ENCODE measurements at places on chromosomes 2 and 18.

DNA sequence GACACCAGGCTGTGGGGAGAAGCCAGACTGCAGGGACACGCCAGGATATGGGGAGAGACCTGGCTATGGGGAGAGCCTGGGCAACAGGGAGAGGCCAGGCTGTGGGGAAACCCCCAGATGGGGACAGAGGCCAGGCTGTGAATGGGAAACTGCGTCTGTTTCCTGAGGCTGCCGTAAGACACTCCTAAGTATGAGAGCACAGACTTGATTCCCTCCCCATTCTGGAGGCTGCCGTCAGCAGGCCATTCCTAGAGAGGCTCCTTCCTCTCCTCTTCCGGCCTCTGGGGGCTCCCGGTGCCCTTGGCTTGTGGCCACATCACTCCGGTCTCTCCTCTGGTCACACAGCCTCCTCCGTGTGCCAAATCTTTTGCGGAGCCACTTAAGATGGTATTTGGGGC, 32.3 kb downstream of the ADI1 start:
- no peak for DNase-seq

- DNase-seq: no peak
Observed at GRCh38 chr2:62076980-62077638, 118.8 kb upstream of the B3GNT2 start.

DNA sequence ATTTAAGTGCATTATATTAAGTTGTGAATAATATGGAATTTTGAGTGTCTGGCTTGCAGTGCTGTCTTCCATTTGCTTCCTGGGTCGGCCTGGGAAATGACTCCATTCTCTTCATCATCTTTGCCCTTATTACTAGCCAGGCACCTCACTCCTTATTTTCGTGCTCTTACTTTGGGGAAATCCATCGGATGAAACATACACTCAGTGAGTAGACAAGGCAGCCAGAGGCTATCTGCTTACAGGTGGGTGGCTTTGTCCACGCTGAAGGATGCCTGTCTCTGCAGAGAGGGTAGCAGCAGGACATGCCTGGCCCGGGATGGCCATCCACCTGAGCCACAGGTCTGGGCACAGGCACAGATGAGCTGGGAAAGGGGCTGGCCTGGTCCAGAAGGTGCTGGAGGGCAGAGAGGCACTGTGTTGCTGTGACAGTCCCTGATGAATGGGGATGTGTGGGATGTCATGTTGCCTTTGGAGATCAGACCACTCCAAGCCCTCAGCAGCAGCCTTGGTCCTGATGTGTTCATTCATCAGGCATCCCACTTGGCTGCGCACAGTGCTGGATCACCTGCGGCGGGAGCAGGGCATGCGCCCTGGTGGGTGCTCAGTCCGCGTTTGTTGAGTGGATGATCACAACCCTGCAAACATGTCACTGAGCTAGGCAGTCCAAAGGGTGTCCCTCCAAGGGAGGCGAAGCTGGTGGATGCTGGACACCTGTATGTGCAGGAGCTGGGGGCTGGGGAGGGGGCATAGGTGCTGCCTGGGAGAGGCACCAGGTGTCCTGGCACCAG, 236.0 kb downstream of the LDLRAD4 start:
- no peak for DNase-seq

- no peak for DNase-seq
Observed at GRCh38 chr2:204899983-204900382, 354.7 kb downstream of the PARD3B start.

- no peak for DNase-seq
Observed at GRCh38 chr2:9768388-9768787, 74.9 kb upstream of the TAF1B start.

DNA sequence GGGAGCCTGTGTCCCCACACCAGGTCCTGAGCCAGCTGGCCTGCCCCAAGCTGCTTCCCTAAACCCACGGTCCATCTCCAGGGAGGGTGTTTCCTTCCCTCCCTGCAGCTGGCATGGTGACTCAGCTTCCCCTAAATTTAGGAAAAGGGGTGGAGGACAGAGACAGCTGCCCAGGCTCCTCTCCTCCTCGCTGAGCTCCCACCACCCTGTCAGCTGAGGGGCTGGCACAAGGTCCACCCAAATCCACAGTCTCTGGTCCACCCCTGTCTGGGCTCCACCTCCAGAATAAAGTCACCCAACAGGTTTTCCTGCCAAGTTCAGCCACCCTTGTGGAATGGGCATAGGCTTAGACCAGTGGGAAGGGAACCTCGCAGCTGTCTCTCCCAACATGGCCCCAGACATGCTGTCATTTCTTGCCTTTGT, 156.5 kb downstream of the TNS1 start:
- DNase-seq: no peak

- DNase-seq: no peak
Observed at GRCh38 chr2:32825291-32825712, 121.5 kb upstream of the LTBP1 start.

DNA sequence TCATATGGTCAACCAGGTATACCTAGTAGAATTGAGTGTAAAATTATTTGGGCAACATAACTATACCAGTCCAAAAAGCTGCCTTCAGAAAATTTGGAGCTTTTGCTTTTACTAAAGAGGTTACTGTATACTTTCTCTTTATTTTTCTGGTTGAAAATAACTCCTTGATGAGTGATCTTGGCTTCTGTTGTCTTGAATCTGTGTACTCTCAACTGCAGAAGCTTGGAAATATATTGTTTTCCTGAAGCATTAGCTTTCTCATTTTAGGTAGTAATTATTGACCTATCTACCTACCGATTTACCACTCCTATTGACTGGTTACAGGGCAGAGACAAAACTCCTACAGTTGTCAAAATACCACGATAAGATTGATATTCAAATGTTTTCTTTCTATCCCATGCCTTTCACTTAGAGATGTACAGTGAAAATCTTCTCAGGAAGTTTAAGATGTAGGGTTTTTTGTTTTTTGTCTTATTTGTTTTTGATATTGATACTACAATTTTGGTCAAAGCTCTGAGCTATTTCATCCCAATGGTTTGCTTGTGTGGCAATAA, 35.7 kb upstream of the DLX1 start:
- no peak for DNase-seq

GRCh38 chr18:69399253-69399652, 1.4 kb upstream of the DOK6 start:
- DNase-seq: no peak

DNA sequence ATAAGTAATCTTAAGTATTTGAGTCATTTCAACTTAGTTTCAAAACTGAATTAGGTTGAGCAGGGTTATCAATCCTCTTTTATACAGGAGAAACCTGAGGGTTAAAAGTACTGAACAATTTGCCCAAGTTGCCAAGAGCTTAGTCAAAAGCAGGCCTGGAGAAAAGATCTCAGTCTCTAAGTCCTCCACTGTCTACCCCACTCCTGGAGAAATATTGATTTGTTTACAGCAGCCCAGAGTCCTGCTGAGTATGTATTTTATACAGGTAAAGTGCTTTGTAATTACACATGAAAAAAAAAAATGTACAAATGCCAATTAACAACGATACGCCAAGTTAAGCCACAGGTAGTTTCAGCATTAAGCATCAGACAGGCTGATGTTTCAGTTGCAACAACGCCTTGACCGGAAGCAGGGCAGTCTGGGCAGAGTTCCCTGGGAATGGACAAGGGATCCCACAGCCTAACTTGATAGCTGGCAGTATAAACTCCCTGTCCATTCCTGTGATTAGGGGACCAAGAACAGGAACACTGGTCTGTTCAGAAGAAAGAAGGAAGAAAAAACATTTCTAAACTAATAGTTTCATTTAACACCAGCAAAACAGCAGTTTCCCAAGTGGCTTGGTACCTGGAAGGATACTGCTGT, 132.9 kb downstream of the MYO5B start:
- no peak for DNase-seq

DNA sequence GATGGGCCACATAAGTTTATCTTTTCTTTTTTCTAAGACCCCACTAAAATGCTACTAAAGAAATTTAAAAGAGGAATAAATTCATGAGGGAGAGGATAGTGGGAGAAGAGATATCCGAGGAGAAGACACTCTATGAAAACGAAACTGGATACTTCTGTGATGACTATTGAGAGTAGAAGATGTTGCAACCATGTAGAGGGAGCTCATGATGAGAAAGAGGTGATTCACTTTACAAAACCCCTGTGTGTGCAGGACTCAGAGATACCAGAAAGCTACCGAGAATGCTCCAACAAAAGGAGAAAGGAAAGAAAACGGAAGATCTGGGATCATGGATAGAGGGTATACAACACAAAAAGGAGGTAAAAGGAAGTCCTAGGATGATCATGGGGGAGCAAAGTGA, 34.9 kb downstream of the SLC38A11 start:
- DNase-seq: no peak

DNA sequence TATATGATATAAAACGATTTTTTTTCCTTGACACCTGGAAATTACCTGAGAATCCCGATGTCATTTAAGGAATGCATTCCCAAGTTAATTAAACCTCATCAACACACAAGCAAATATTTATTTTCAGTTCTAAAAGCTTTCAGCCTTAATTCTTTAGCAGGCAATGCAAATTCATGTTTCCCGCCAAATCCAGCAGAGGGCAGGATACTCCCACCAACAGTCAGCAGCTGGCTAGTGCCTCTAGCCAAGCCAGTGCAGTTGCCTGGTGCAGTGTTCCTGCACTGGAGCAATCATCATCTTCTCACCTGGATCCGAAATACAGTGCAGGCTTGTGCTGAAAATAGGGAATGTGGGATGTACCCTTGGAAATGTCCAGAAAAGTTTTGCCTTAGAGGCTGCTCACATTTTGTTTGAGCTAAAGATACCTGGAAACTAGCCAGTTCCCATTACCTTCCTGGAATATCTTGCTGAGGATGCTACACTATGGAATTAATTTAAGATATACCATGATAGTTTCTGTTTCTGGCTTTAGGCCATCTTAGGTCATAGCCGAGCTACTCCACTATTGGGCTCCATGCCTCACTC, 48.4 kb upstream of the CYTIP start:
- no peak for DNase-seq

- no peak for DNase-seq
Observed at GRCh38 chr18:46312221-46312620, 208.0 kb downstream of the HAUS1 start.

GRCh38 chr2:51995293-51995692, 963.4 kb upstream of the NRXN1 start:
- no peak for DNase-seq

DNA sequence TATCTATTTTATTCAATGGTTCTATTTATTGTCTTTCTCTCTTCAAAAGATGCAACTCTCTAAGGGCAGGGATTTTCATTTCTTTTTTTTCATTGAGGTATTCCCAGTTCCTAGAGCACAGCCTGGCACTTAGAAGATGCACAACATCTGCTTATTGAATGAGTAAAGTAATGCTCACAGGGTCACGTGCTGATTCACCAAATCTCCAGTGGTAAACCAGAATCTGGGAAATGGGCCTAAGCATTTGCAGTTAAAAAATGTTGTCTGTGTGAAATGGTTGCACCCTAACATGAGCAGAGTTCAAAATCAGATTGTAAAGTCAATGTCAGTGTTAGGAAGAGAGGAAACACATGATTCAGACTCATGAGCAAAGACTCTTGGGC, 15.8 kb downstream of the SLC8A1 start:
- DNase-seq: no peak

DNA sequence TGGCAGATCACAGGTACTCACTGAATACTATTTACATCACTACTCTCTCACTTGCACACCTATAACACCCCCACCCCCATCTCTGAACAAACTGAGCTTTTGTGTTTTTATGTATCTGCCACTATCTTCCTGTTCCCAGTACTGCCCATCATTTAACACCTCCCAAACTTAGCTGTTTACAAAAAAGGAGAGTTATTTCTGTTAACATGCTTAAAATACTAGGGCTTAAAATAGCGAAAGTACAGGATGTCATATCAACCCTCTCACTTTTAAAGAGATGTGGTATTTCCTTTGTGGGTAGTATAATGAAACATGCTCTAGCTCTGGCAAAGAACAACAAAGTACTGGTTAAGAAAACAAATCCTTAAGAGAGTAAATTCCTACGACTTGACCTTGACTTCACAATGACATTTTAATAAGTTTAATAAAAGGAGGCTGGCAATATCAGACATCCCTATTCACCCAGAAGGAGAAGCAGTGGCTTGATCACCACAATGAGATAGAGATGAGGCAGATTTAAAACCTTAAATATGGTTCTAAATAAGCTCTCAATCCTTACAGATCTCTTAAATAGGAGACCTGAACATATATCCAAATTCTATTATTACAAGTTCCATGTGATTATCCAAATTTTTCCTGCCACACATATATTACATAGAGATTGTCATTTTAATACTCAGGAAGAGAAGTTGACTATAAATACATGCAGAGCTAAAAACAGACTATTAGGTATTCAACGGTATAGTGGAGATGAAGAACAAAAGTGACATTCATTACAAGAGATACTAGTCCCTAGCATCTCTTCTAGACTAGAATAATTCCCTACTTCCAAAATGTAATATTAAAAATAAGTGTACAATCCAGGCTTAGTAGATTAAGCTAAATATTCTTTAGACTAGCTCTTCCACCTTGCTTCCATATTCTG, 36.9 kb downstream of the TRAK2 start:
- DNase-seq: no peak

- DNase-seq: no peak
Observed at GRCh38 chr18:22165603-22166068, 3.8 kb upstream of the GATA6 start.

- DNase-seq: no peak
Observed at GRCh38 chr2:45836740-45837139, 185.3 kb downstream of the PRKCE start.

DNA sequence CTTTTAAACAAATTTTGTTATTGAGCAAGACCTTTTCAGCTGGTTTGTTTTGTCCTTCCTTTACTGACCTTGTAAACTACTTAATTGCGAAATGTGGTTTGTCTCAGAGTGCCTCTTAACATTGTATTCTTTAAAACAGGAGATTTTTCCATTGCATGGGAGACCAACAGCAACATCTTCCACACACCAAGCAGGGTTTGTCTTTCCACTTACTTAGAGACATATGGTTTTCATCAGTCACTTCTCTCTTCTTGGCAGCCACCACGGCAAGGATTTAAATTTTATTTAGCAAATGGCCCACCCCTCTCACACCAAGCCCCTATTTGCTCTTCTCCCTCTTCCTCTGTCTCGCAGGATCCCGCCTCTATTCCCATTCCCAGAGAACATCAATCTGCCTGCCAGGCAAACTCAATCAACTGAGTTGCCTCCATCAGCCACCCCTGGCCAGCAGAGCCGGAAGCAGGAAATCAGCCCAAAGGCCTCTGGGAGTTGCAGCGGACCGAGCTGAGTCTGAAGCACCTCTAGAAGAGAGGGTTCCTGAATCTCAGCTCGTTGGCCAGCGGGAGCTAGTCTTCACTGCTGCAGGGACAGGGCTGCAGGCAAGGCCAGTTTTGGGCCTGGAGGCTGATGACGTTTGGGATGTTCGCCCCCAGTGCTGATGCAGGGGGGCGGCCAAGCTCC, 11.3 kb upstream of the CIB4 start:
- no peak for DNase-seq

- DNase-seq: no peak
Observed at GRCh38 chr2:104254017-104254416, 599.9 kb upstream of the POU3F3 start.

DNA sequence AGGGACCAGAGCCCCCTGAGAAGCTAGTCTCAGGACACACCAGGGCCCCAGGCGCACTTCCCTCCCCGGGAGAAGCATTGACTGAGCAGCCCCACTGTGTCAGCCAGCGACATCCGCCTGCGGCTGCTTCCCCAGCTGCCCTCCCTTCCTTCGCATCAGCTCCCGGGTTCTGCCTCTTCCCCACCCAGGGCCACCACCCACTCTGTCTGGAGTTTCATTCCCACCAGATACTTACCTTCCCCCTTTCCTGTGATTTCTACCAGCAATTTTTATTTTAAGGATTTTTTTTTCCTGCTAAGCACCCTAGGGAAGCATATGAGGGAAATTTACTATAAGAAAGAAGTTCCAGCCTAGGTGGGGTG, 99.2 kb downstream of the SMAD7 start:
- no peak for DNase-seq

GRCh38 chr2:225668606-225669266, 269.2 kb downstream of the NYAP2 start:
- DNase-seq: no peak
